ENCODE measurements at places on chromosomes 5 and 9.

- DNase-seq = no peak
These were observed 382.4 kb downstream of the TMEM38B start for GRCh38 chr9:106076711-106077110.

DNA sequence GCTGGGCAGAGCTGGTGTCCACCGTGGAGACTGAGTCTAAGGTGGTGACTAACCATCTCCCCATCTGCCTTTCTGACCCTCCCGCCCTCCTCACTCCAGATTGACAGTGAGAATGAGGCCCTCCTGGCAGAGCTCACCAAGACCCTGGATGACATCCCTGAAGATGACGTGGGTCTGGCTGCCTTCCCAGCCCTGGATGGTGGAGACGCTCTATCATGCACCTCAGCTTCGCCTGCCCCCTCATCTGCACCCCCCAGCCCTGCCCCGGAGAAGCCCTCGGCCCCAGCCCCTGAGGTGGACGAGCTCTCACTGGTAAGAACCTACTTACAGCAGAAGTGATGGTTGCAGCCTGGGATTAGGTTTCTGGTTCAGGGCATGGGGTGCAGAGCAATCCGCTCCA is 96.5 kb downstream of the PPARGC1B start:
- DNase-seq = no peak

DNA sequence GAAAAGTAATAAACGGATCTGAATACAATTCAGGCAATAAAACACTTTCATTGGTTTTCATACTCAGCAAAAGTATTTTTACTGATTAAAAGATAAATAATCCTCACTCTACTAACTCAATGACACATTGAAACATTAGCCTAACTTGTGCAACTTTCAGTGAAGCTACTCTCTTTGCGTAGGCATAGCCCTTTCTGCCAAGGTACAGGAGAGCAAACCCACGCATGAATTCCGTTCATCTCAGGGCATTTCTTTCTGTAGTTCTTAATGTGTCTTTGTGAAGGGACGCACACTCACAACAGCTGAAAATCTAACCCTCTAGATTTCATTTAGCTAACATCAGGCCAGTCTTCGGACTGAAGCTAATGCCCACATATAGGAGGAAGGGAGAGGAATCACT is 66.4 kb upstream of the TLE1 start:
- no peak for DNase-seq

- DNase-seq = no peak
These were observed 75.8 kb downstream of the INIP start for GRCh38 chr9:112642126-112642525.

DNA sequence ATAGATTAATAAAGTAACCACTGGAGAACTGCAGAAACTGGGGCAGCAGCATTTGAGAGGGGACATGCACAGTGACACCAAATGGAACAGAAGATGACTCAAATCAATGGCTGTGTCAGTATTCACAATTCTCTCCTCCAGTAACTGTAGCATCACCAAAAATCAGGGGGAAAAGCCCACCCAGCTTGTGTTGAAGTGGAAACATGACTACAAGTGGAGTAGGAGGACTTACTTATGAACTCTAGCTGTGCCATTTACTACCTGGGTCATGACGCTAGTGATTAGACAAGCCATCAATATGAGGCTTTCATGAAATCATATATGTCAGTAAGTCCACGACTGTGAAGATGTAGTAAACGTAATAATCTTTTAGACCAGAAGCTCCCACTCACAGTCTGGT is 199.8 kb upstream of the PTGER4 start:
- no peak for DNase-seq

- DNase-seq = no peak
These were observed 33.0 kb downstream of the SSBP2 start for GRCh38 chr5:81717860-81718259.

DNA sequence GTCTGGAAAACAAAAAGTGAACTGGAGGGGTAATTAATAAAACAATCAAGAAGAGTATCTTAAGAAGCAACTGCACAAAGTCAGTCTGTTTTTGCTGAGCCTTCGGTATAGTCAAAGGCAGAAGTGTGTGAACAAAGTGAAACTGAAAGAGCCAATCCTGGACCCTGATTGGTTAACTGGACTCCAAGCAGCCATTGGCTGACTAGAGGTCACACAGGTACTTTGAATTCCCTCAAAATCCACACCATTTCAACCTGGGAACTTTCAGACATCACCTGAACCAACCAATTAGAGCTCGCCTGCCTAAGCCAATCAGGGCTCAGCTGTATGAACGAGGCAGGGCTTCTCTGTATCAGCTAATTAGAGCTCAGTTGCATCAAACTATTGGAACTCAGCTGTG is 286.7 kb downstream of the TLE4 start:
- no peak for DNase-seq

GRCh38 chr5:42837601-42838000 is 25.9 kb upstream of the SELENOP start:
- DNase-seq = no peak

- no peak for DNase-seq
These were observed 28.6 kb upstream of the IL7R start for GRCh38 chr5:35828082-35828598.

- DNase-seq = no peak
These were observed 60.0 kb upstream of the TUT7 start for GRCh38 chr9:86413971-86414880.

- no peak for DNase-seq
These were observed 260.4 kb downstream of the CWC27 start for GRCh38 chr5:65029178-65029577.

GRCh38 chr5:21649969-21650368 is 1203.2 kb downstream of the CDH12 start:
- DNase-seq = no peak

GRCh38 chr5:97628807-97629206 is 445.8 kb upstream of the RIOK2 start:
- no peak for DNase-seq

DNA sequence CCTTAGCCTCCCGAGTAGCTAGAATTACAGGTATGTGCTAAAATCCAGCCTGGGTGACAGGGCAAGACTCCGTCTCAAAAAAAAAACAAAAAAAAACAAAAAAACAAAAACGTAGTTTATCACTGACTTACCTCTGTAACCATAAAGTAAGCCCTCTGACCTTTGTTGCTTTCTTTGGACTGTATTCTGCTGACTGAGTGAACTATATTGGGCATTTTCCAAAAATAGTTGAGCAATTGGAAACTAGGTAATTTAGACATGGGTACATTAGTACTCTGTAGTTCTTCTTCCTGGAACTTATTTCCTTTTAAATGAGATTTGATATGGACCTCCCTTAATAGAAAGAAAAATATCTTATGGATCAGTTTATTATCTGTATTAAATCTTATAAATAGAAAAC is 66.6 kb downstream of the ANKHD1 start:
- DNase-seq = no peak

GRCh38 chr5:139863361-139863760 is 67.8 kb downstream of the PSD2 start:
- DNase-seq = no peak

DNA sequence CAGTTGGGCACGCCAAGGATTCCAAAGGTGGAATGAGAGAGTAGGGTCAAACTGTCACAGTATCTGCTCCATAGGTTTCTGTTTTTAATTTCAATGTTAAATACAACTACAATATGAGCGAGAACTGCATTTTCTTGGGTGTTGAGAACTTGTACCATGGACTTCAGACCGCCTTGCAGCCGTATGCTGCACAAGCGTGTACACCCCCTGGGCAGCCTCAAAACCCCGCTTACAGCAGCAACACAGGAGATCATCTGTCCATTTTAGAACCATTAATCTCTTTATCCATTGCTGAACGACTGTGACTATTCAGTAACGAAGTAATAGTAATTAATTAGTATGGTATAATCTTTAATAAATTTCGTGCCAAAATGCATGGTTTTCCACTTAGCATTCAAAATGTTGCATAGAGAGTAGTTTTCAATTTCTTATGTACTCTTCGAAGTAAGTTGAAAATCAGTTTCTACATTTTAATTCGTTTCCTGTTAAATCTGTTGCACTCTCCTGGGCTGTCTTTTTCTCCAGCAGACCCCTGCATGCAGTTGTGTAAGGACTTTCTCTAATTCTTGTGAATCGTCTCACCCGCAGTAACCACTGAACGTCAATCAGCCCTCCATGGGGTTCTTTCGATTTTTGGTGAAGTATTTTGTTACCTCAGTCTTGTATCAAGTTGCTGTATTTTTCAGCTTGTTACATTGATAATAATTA is 42.0 kb upstream of the GARNL3 start:
- DNase-seq = no peak

GRCh38 chr9:133161547-133161950 is 2.2 kb downstream of the GBGT1 start:
- no peak for DNase-seq

DNA sequence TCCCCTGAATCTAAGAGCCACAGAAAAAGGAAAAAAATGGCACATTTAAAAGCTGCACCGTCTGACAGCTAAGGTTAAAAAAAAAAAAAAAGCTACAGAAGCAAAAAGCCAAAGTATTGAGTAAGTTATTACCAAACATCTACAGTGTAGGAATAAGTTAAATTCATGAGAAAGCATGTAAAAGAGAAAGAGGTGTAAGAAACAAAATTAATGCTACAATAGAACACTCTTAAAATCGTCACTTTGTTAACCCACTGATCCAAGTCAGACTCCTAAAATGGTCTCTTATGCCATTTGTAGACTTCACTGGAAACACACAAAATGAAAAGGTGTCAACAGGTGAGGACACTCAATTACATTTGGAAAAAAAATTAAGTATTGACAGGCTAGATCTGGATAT is 120.2 kb downstream of the SSBP2 start:
- DNase-seq = no peak

DNA sequence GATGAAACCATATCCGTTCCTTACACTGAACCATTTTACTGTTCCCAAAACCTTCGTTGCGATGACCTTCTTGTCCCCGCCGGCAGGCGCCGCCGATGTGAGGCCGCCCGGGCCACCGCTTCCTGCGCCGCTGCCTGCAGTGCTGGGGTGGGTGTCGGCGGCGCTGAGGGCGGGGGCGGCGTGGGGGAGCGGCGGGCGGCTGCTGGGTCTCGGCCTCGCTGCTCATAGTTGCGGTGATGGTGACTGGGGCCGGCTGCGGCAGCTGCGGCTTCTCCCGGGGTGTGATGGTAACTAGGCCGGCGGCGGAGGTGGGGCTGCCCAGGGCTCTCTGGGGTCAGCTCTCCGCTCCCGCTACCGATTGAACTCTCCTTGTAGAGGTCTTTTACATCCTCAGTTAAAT is 14.1 kb upstream of the OR2S2 start:
- DNase-seq = no peak

DNA sequence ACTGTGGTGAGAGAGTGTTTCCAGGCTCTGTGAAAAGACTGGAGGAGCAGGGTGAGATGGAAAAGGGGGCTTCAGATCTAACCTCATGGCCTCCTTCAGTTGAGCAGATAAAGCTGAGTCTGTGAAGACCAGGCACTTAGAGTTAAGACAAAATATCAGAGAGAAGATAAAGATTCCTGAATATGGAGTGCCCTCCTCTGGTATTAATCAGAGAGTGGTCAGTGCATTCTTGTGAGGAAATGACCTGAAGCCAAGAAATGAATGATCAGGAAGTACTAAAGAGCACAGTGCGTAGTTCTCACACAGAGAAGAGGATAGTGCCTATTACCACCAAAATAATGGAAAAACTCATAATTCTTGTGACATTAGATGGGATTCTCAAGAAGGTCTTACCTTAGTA is 1417.0 kb upstream of the ACO1 start:
- no peak for DNase-seq

DNA sequence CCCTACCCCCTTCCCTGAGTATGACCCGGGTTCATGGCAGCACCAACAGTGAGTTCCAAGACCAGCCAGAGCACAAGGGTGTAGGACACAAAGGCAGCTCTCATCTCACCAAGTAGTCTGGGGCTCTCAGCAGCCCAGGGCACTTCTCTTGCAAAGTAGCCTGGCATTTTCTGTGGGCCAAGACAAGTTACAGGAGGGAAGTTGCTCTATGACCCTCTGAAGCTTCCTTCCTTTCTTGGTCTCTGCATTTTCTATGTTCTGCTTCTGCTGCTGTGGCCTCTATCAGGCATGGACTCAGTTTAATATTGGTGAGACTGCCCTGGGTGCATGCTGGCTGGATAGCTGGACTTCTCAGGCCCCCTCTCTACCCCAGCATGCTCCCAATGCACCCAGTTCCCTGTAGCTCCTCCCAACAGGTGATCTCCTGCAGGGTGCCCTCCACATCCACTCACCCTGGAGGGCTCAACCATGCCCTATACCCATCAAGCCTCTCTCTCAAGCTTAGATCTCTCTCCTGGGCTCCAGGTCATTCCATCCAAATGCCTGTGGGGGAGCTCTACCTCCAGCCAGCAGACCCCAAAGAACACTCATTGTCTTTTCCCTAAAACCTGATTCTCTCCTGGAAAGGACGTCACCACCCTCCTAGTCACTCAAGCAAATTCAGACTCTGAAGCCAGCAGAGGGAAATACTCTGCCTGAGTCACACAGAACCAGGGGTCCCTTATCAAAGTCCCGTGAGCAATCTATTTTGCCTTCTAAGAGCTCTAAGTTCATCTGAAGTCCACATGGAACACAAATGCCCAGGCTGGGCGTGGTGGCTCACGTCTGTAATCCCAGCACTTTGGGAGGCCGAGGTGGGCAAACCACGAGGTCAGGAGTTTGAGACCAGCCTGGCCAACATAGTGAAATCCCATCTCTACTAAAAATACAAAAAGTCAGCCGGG is 13.8 kb downstream of the TBC1D2 start:
- DNase-seq = no peak

DNA sequence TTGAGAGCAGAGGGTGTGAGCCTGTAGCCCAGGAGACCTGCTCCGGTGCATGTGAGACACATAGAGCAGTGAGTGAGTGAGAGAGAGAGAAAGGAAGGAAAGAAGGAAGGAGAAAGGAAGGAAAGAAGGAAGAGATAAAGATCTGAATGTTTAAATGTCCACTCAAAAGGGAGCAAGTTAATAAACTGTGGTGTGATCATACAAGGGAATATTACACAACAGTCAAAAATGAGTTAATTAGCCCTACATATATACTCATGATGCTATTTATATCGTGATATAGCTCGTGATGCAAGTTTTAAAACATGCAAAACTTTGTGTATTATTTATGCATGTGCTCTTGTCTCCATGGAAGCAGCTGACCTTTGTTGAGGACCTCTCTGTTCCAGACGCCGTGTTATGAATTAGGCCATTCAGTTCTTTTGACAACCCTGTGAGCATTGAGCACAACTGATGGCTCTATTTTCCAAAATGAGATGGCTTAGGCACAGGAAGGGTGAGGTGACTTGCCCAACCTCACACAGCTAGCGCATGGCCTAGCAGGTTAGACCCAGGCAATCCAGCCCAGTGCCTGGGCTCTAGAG is 70.6 kb downstream of the HMCN2 start:
- no peak for DNase-seq

GRCh38 chr5:158099571-158100105 is 240.7 kb upstream of the CLINT1 start:
- DNase-seq = no peak

DNA sequence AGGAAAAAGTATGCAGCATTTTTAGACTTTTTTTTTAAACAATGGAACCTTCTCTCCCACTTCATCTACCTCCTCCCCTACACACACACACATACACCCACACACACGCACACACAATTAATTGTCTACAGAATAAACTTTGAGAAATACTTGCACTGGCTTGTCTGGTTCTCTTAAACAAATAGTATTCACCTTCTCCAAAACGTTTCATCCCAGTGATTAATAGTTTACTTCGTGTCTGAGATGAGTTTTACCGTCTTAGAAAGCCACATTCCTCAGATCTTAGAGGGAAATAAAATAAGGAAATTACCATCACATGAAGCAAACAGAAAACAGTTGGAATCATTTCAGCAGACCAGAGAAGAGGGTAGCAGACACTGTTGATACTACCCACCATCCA is 570.6 kb upstream of the CLINT1 start:
- no peak for DNase-seq

GRCh38 chr5:146025114-146025680 is 80.2 kb downstream of the PLAC8L1 start:
- DNase-seq = no peak

GRCh38 chr5:82494942-82495341 is 216.8 kb upstream of the RPS23 start:
- no peak for DNase-seq

Measured in stimulated activated CD4-positive, alpha-beta T cell treated with anti-CD3 and anti-CD28 coated beads, Interleukin-1b, Interleukin-23, amount 100 ng/mL, for 1 hour (primary cell).